ENCODE measurements at places on chromosomes 12 and 14.

DNA sequence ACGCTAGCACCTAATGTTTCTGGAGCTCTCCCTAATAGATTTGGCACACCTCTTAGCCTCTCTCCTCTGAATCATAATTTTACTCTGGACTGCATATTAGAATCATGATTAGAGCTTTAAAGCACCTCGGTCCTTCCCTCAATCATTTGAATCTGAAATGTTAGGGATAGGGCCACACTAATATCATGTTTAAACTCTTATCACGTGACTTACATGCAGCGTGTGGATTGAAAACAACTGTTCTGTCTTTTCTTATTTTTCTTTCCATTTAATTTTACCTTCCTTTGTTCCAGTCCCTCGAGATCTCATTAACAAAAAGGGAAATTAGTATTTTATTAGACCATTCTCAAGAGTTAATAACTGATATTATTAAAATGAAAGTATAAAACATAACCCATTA lies 762.5 kb upstream of the FLRT2 start:
- DNase-seq, result no peak

GRCh38 chr14:21874946-21875345 lies 201.3 kb upstream of the OR4E1 start:
- DNase-seq, result no peak

DNA sequence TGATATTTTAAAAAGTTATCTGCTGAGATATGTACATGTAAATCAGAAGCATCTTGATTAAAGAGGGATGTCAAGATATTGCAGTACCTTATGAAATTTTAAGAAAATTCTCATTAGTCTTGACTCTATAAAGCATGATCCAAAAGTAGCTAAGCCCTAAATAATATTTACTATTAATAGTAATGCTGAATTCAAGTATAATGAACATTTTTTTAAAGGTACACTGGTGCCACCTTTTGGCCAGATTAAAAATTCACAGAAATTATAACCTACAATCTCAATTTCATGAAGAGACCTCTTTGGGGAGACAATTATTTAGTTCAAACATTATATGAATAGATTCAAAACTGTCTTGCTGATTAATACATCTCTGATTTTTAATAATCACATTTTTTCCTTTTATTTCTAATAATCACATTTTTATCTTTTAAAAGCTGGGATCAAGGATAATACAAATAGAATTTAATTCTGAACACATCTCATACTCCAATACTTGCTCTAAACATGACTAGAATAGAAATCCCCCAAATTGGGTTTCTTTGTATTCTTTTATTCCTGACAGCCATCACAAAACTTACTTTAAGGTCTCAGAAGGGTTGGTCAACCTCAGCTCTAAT lies 13.4 kb downstream of the AKAP5 start:
- DNase-seq, result no peak

DNA sequence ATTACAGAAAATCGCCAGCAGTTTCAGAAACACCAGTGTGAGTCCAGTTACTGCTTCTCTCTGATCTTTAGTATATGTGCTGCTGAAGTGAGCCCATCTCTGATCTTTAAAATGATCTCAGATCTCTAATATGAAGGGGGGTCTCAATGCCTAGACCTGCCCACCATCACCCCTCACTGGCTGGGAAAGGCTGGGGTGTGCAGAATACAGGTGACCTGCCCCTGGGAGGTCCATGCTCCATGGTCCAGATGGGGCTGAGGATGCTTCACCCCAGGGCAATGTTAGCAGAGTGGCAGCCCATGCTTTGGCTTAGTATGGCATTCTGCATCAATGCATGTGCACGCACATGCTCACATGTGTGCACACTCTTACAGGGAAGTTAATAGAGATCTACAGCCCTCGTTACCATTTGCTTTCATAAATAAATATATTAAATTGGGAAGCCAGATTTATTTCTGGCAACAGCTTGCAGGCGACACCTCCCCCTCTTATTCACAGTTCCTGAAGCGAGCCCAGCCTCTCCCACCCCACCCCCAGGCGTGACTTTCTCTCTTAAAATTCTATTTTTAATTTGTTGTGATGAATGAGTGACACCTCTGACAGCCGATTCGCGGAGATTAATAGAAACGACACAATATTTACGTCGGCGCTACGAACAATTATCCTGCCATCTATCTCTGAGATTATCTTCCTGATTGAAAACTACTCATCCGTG lies 104.7 kb upstream of the ESRRB start:
- DNase-seq, result no peak

- no peak for DNase-seq
Observed at GRCh38 chr12:19338405-19338804, 100.9 kb upstream of the AEBP2 start.

DNA sequence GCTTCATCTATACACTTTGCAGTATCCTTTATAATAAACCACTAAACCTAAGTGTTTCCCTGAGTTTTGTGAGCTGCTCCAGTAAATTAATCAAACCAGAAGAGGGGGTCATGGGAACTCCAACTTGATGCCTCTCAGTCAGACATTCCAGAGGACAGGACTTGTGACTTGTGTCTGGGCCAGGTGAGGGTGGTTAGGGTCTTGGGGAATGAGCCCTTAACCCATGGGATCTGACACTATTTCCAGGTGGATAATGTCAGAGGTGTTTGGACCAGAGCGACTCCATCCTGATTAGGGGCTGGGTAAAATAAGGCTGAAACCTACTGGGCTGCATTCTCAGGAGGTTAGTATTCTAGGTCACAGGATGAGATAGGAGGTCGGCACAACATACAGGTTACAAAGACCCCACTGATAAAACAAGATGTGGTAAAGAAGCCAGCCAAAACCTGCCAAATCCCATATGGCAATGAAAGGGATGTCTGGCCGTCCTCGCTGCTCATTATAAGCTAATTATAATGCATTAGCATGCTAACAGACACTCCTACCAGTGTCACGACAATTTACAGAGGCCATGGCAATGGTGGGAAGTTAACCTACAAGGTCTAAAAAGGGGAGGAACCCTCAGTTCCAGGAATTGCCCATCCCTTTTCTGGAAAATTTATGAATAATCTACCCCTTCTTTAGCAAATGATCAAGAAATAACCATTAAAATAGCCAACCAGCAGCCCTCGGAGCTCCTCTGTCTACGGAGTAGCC lies 58.7 kb downstream of the BCAT1 start:
- DNase-seq, result no peak

DNA sequence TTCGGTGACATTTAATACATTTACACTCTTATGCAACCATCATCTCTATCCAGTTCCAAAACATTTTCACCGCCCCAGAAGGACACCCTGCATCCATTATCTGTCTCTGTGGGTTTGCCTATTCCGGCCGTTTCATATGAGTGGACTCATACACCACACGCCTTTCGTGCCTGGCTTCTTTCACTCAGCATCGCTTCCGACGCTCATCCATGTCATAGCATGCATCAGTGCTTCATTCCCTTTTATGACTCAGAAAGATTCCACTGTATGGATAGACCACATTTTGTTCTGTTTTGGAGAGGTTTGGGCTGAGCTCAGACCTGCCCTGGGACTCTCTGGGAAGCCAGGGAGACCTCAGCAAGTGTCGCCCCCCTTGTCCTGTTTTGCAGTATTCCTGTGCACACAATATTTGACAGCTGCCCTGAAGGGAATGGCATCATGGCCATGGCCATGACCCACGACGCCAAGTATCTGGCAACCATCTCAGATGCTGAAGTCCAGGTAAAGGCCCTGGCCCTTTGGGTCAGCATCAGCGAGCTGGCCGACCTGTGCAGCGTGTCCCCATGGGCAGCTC lies 23.8 kb downstream of the CFAP251 start:
- no peak for DNase-seq

DNA sequence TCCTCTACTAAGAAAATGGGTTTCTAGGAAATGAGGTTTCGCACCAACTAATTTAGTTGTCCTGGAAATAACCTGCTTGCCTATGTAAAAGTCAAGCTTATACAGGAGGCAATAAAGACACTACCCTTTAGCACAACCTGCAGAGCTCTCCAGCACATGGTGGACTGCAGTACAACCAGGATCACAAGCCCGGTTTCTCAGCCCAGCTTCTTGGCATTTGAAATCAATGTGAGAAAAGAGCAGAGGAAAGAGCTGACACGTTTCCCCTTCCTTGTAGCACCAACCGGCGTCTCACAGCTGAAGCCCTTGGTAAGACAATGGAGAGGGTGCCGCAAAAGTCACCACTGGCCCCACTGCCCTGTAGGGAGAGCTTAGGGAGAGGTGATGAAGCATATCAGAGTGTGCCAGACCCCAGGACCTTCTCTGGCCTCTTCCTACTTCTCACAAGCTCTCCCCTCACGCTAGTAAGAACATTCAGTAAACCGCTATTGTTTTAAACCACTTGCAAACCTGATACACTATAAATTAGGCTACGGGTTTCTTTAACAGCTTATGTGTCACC lies 8.6 kb downstream of the SPTLC2 start:
- DNase-seq, result peak; percentile 62

GRCh38 chr12:104740668-104741067 lies 217.4 kb downstream of the SLC41A2 start:
- DNase-seq, result peak; percentile 60

DNA sequence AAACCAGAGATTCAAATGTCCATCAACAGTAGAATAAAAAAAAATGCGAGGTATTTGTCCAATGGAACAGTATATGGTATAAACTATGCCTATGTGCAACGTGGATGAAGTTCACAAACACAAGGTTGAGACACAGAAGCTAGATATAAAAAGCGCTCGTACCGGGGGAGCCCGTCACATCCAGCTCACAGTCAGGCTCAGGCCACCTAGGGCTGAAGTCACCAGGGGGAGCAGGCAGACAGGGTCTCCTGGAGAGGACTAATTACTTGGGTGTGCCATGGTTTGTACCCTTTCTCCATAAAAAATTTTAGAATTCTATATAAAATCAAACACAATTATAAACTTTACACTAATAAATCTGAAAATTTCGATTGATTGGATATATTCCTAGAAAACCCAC lies 13.6 kb downstream of the AHNAK2 start:
- DNase-seq, result no peak

DNA sequence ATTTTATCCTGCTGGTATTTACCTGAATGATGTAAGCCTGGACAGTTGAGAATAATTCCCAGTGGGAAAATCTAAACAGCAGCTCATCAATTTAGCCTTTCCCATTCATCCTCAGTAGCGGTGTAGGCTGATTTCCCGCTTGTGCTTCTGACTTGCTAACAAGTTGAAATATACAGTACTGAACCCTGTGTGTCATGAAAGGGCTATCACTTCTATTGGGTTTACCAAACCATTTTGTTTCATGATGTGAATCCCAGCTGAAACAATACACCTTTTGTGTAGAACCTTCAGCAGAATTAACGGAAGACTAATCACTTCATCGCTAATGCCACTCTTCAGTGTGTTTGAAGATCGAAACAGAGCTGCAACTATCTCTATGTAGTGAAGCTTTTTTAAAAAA lies 88.4 kb downstream of the POLR3B start:
- DNase-seq, result no peak

- DNase-seq, result no peak
Observed at GRCh38 chr14:42475289-42475688, 868.6 kb downstream of the LRFN5 start.

GRCh38 chr12:79006306-79006705 lies 141.7 kb downstream of the SYT1 start:
- DNase-seq, result no peak

GRCh38 chr12:110093631-110094311 lies 30.4 kb upstream of the IFT81 start:
- no peak for DNase-seq

- DNase-seq, result no peak
Observed at GRCh38 chr12:67798768-67799167, 150.2 kb downstream of the DYRK2 start.

DNA sequence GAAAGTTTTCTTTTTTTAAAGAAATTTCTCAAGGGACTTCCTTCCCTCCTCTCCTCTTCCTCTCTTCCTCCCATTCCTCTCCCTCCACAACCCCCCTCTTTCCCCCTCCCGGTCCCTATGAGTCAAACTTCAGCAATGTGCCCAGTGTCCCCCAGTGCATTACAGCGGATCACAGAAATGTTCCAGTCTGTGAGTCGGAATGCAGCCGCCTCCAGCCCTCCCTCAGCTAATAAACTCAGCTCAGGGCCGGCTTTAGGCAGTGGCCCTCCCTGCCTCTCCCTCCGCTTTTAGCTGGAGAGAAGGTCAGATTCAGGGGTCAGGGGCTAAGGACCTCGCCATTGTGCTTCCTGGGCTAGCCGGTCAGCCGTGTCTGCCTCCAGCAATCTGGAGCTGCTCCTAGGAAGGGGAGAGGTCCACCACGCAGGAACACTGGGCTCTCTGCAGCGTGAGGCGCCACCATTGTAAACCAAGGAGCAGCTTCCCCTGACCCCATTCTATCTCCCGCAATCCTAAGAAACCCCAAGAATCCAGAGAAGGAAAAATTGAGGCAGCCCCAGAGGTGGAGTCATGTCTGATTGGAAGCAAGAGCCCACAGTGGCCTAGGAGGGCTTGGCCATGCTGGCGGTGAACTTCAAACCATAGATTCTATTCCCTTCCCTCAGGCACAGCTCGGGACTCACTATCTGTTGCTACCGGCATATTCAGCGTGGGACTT lies 1.1 kb upstream of the HDAC7 start:
- DNase-seq, result no peak
